ENCODE measurements at places on chromosomes 13 and 19.

GRCh38 chr13:110307767-110308655 is 927 bp downstream of the COL4A2 start:
- DNase-seq = peak; percentile 41

DNA sequence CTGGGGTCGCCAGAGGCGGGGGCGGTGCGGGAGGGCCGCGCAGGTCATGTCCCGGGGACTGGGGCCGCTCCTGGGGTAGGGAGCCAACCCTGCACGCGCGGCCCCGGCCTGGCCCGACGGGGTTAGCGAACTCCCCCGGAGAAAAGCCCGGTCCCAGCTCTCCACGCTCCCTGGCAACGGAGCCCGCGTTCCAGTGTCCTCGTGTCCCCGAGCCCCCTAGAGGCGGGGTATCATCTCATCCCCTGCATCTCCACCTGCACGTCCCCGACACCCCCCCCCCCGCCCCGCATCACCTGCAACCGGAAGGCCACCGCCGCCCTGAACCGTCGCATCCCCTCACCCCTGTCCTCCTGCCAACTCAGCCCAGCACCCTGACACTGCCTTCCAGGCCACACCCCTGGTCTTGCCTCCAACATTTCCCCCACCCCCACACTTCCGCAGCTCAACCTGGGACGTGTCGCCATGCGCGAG is 2.7 kb downstream of the WDR88 start:
- peak; percentile 65 for DNase-seq

DNA sequence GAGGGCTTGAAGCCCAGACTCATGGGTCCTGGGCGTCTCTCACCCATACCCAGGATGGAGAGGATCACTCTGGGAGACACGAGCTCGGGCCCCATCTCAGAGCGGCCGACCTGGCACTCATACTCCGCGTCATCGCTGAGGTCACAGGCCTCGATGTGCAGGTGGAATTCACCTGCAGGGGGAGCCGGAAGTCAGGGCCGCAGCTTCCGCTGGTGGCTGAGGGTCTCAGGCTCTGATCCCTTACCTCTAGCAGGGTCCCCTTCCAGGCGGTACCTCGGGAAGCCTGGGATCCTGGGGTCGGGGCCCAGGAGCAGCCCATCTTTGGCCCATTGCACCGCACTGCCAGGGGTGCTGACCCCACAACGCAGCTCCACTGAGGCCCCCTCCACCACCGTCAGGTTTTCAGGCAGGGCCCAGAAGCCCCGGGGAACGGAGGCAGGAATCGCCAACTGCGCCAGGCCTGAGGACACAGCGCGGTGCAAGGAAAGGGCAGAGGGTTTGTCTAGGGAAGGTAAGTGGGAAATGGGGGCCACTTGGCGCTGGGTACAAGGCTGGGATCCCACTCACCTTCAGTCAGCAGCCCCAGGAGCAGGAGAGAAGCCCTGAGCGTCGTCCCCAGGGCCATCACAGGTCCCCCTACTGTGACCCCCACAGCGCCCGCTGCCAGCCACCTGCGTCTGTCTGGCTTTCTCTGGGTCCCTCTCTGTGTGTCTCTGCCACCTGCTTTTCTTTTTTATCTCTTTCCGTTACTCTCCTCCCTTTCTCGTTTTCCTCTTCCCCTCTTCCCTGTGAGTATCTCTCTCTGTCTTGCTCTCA is 883 bp downstream of the NPHS1 start:
- DNase-seq = peak; percentile 84

DNA sequence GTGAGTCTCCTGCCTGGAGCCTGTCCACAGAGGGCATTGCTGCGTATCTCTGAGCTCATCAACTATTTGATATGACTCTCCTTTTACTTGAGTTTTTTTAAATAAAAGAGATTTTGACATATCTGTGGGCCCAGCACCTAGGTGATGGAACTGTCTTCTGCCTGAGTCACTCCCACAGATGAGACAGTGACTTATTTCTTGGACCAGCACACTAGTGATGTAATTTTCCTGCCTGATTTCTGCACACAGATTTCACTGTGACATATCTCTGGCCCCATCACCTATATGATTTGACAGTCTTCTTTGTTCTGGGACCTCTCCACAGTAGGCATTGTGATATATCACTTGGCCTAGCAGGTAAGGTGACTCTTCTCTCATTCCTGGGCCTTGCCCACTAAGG is 66.6 kb upstream of the ZNF43 start:
- no peak for DNase-seq

Data from WTC11 (cell line).